ENCODE measurements at places on chromosomes 5 and 9. TPM values are rescaled to one million over a fixed set of nuclear protein-coding genes. Genes with fewer than 3 reads are reported as not detected.

LRRC19 gene
- total RNA-seq, result not detected

F12 gene
- total RNA-seq, result 0.40 TPM

PRLR gene
- total RNA-seq, result not detected

SHISAL2B gene
- total RNA-seq, result not detected

CTXN3 gene
- not detected for total RNA-seq

SLC35D2 gene
- 20.0 TPM for total RNA-seq

PLPP7 gene
- 2.0 TPM for total RNA-seq

DTWD2 gene
- total RNA-seq, result 2.6 TPM

PCDHGC5 gene
- total RNA-seq, result 0.40 TPM

FRMD3 gene
- total RNA-seq, result 6.8 TPM

ENTPD2 gene
- total RNA-seq, result not detected

SPIN1 gene
- 70.4 TPM for total RNA-seq

ATOX1 gene
- total RNA-seq, result 64.1 TPM

PCDHAC1 gene
- under 0.01 TPM for total RNA-seq

PCDHGA12 gene
- total RNA-seq, result 2.8 TPM

TRPM6 gene
- total RNA-seq, result 0.22 TPM

SLC45A2 gene
- under 0.01 TPM for total RNA-seq

SMIM33 gene
- not detected for total RNA-seq

DMRTA1 gene
- under 0.01 TPM for total RNA-seq

HK3 gene
- total RNA-seq, result not detected

SH3PXD2B gene
- total RNA-seq, result 13.5 TPM

NRG2 gene
- 0.20 TPM for total RNA-seq

SLC36A2 gene
- total RNA-seq, result not detected

TMC1 gene
- 0.22 TPM for total RNA-seq

DMRT2 gene
- not detected for total RNA-seq

IL13 gene
- not detected for total RNA-seq

URM1 gene
- 46.4 TPM for total RNA-seq
